ENCODE measurements at places on chromosomes 13 and 19.

- no peak for DNase-seq
Measured at GRCh38 chr19:21117041-21117907, 24.6 kb upstream of the ZNF431 start.

GRCh38 chr19:18109733-18110608 is 12.4 kb downstream of the MAST3 start:
- peak; percentile 46 for DNase-seq

GRCh38 chr19:51166846-51167490 is 24.9 kb downstream of the SIGLEC7 start:
- DNase-seq: peak; percentile 35

GRCh38 chr19:33442706-33443105 is 69.2 kb downstream of the CEBPG start:
- no peak for DNase-seq

GRCh38 chr19:14413693-14414181 is 5.4 kb downstream of the DDX39A start:
- DNase-seq: no peak

GRCh38 chr13:101202590-101202989 is 213.7 kb downstream of the NALCN start:
- no peak for DNase-seq

All from naive thymus-derived CD8-positive, alpha-beta T cell (primary cell).